Neural crest cell (in vitro differentiated cells): ENCODE measurements at places on chromosomes 12 and 14.

GRCh38 chr14:76245097-76245496 is 93.4 kb downstream of the GPATCH2L start:
- DNase-seq, result no peak

- no peak for DNase-seq
Observed at GRCh38 chr12:27896419-27896990, 76.0 kb downstream of the PTHLH start.

DNA sequence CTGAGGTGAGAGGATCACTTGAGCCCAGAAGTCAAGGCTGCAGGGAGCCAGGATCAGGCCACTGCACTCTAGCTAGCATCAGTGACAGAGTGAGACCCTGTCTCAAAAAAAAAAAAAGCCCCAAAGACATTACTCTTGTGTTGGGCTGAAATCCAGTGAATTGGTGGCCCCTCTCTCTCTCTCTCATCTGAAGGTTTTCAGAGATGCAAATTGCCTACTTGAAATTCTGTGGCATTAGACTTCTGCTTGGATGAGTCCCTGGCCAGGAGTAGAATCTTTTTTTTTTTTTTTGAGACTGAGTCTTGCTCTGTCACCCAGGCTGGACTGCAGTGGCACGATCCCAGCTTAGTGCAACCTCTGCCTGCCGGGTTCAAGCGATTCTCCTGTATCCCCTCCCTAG is 112.0 kb upstream of the ATF7IP start:
- no peak for DNase-seq

GRCh38 chr14:35174342-35174741 is 52.0 kb downstream of the PRORP start:
- DNase-seq, result no peak

DNA sequence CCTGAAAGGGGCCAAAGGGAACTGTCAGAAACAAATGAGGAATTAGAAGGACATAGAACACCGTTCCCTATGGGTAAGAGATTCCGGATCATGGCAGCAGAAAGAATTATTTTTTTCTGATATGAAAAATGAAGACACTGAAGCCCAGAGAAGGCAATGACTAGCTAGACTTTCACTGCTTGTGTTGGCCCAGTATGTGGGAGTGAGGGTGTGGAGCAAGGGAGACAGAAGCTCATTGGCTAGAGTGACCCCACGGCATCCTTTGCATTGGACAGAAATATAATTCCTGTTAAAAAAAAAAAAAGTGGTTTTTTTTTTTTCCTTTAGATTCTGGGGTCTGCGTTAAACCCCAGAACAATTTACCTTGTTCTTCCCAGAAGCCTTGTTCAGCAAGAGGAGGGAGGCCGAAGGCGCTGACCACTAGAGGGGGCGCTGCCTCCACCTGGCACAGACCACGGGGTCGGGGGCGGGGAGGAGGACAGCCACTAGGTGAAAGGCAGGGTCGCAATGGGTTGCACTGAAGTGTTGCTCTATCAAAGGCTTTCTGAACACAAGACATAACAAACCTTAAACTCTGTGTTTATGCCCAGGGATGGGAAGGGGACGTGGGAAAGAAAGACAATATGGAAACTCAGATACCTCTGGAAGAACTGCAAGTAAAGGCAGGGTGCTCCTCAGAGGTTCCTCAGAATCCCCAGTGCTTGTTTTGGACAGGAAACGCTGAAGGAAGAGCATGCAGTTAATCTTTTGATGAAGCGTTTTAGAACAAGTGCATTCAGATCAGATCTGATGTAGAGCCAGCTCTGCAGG is 156.8 kb downstream of the KCNA5 start:
- peak; percentile 76 for DNase-seq

- no peak for DNase-seq
Observed at GRCh38 chr12:30763053-30763452, 8.3 kb upstream of the CAPRIN2 start.

GRCh38 chr14:90900476-90901083 is 84.3 kb upstream of the TTC7B start:
- DNase-seq, result no peak

GRCh38 chr12:98260276-98260675 is 255.1 kb upstream of the TMPO start:
- DNase-seq, result no peak

DNA sequence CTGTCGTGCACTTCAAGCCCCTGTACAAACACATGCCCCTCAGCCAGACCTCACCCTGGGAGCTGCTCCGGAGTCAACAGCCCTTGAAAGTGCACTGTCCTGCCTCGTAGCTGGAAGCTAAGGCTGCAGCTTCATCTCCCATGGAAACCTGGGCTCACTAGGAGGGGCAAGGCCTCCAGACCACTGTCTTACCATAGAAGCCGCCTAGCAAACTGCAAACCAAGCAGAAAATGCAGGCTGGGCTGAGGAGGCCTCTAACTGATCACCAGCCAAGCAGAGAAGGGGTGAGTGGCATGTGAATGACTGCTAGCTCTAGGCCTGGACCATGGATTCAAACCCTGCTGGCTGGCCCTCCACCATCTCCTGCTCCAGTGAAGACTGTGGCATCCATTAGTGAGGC is 340.2 kb downstream of the CACNA1C start:
- DNase-seq, result no peak
